ENCODE measurements at places on chromosomes 1 and 21.

GRCh38 chr1:246971090-246971721 lies 36.7 kb downstream of the ZNF695 start:
- peak; percentile 44 for DNase-seq

GRCh38 chr1:225644666-225645065 lies 8.3 kb downstream of the ENAH start:
- DNase-seq: no peak

GRCh38 chr1:205878026-205878425 lies 28.1 kb upstream of the PM20D1 start:
- no peak for DNase-seq

DNA sequence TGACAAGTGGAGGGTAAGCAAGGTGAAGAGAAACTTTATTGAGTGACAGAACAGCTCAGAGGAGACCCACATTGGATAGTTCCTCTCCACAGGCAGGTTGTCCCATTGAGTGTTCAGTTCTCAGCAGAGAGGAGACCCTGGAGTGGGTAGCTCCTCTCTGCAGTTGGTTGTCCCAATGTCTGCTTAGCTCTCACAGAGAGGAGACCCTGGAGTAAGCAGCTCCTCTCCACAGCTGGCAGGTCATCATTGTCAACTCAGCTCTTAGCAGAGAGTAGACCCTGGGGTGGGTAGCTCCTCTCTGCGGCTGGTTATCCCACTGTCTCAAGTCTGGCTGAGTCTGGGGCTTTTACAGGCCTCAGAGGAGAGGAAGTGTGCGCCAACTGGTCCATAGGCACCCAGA lies 6.0 kb upstream of the CHD1L start:
- DNase-seq: no peak

DNA sequence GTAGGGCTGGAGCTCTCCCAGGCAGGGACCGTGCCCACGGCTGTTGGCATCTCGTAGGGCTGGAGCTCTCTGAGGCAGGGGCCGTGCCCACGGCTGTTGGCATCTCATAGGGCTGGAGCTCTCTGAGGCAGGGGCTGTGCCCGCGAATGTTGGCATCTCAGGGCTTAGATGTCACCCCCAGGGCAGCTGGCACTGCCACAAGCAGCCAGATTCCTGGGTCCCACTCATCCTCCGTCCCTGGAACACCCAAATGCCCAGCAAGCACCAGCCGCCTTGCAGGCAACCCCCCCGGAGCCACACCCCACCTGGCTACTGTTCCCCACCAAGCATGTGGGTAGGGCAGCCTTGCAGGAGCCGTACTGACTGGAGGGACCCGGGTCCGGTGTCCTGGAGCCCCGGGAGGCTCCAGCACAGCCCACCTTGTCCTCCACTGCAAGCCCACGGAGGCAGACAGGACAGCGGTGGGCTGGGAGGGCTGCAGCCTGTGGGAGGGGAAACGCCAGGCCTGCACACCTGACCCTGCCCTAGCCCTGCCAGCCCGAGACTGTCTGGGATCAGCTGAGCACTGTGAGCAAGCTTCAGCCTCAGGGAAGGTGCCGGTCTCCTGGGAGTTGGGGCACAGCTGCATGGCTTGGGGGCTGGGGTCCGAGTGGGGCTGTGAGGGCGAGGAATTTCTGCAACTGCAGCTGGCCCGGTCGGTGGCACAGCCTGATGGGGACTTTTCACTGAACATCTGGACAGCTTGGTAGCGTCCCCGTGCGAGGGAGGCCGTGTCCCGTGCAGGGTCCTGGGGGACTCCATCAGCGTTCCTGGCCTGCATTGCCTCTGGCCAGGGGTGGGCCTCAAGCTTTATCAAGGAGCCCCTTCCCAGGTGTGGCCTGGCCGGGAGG lies 53.6 kb downstream of the COL18A1 start:
- peak; percentile 32 for DNase-seq

- DNase-seq: no peak
These were observed 15.3 kb downstream of the CD55 start for GRCh38 chr1:207336559-207337467.

DNA sequence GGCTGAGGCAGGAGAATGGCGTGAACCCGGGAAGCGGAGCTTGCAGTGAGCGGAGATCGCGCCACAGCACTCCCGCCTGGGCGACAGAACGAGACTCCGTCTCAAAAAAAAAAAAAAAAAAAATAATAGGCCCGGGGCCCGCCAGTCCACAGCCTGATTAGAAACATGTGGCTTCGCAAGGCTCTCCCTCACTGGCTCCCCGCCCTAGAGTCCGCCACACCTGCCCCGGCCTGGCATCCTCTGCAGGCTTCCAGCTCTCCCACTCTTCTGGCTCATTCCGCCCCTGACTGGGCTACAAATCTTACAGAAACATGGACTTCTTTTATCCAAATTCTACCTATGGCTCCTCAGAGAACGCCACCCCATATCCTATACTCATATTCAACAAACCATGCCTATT lies 32.4 kb downstream of the PGBD5 start:
- no peak for DNase-seq

GRCh38 chr1:177278626-177279390 lies 108.0 kb downstream of the BRINP2 start:
- DNase-seq: no peak

DNA sequence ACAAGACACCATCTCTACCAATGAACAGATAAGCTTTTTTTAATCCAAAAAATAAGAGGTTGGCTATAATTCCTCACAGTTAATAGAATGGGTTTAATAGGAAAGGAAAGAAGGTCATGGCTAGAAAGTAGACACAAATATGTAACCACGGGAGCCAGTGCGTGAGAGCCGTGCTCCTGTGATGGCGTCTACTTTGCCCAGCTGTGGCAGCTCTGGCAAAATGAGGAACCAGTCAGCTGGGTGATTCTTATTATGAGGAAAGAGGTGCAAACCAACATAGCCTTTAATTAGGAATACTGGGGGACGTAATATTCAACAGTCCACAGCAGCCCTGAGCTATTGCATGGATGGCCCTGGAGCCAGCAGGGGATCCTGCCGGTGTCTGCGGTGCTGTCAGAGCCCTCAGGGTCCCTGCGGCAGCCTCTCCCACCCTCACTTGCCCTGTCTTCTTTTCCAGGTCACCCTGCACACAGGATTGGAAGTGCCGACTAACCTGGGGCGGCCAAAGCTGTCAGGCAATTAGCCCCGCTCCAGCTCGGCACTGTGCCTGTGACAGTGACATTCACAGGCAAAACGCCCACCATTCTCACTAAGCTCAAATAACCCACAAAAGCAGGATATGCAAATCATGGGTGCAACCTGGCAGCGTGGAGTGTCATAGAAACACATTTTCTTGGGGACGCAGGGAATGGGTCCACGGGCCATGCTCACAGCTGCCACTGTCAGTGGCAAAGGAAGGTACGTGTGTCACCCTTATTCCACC lies 25.9 kb upstream of the GNPAT start:
- DNase-seq: no peak

GRCh38 chr1:28580722-28581530 lies 11.1 kb upstream of the RAB42 start:
- DNase-seq: peak; percentile 48

GRCh38 chr1:32773764-32774463 lies 43.2 kb downstream of the YARS1 start:
- DNase-seq: no peak

GRCh38 chr1:194184425-194184824 lies 998.0 kb upstream of the B3GALT2 start:
- no peak for DNase-seq

DNA sequence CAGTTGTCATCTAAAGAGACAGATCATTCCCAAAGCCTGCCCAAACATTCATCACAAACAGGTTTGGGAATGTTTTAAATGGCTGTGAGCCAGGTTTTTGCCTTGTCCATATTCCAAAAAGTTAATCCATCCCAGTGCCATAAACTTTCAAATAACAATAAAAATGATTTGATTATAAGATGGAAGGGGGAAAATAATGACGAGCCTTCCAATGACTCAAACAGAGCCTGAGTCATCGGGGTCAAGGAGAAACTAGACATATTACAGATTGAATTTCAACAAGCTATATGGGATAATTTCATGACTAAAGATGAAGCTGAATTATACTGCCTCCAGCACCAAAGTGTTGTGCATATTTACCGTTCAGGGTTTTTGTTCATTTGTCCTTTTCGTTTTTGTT lies 195.8 kb upstream of the PKN2 start:
- no peak for DNase-seq

DNA sequence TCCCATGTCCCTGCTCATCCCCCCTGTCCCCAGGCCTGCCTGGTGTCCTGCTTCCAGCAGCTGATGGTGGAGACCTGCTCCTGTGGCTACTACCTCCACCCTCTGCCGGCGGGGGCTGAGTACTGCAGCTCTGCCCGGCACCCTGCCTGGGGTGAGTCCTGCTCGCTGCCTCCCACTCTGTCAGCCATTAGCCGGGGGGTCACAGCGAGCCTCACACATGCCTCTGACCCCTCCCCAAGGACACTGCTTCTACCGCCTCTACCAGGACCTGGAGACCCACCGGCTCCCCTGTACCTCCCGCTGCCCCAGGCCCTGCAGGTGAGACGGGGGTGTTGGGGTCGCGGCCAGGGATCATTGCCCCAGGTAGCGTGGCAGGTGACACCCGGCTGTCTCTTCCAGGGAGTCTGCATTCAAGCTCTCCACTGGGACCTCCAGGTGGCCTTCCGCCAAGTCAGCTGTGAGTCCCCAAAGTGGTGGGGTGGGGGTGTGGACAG lies 10.0 kb downstream of the SCNN1D start:
- peak; percentile 91 for DNase-seq

GRCh38 chr1:97202481-97203380 lies 481.1 kb downstream of the PTBP2 start:
- peak; percentile 16 for DNase-seq

GRCh38 chr1:241265428-241265827 lies 91.6 kb downstream of the RGS7 start:
- DNase-seq: no peak

DNA sequence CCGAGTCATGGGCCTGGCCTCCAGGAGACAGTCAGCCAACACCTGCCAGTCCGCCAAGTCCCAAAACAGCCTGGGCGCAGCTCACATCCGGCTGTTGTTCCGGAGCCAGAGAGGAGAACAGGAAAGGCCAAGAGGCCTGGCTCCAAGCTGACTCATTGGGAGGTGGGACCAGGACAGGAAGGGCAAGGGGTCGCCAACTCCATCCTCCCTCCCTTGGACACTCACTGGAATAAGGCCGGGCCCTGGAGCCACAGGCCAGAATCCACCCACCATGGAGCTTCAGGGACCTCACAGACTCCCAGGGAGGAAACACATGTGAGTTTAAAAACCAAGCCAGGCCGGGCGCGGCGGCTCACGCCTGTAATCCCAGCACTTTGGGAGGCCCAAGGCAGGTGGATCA lies 25.1 kb upstream of the CLIC4 start:
- DNase-seq: no peak

DNA sequence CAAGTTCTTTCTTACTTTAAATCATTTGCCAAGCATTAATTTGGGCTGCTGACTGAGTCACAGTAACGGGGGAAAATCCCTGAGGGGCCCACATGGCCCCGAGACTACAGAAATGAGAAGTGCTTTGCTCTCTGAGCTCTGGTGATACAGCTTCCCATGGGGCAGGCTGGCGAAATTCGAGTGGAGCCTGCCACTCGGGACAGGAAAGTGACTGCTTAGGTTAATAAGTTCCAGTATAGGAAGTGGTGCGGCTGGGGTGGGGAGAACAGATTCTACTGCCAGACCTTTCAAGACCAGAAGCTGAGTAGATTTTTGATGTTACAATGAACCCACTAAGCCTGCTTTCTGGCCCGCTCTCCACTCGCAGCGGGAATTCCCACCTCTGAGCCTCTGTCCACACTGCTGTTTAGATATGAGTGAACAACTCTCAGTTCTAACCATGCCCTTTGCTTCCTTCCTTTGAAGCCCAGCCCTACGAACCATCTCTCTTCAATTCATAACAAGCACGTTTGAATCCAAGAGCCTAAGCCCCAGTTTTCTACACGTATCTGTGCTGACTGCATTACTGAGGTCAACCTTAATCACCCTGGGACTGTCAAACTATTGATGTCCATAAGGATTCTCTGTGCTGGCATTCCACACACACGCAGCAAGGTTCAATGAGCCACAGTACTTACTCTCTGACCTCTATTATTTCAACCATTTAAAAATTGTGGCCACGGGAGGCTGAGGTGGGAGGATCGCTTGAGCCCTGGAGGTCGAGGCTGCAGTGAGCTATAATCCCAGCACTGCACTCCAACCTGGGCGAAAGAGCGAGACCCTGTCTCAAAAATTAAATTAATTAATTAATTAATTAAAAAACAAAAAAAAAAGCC lies 9.6 kb downstream of the ZBTB17 start:
- no peak for DNase-seq

GRCh38 chr1:14778541-14778897 lies 180.0 kb downstream of the KAZN start:
- DNase-seq: no peak

- no peak for DNase-seq
These were observed 448.6 kb downstream of the KIF26B start for GRCh38 chr1:245603311-245603865.

GRCh38 chr1:8213676-8214075 lies 104.2 kb upstream of the SLC45A1 start:
- no peak for DNase-seq

- DNase-seq: no peak
These were observed 700 bp upstream of the KMO start for GRCh38 chr1:241531195-241532161.

DNA sequence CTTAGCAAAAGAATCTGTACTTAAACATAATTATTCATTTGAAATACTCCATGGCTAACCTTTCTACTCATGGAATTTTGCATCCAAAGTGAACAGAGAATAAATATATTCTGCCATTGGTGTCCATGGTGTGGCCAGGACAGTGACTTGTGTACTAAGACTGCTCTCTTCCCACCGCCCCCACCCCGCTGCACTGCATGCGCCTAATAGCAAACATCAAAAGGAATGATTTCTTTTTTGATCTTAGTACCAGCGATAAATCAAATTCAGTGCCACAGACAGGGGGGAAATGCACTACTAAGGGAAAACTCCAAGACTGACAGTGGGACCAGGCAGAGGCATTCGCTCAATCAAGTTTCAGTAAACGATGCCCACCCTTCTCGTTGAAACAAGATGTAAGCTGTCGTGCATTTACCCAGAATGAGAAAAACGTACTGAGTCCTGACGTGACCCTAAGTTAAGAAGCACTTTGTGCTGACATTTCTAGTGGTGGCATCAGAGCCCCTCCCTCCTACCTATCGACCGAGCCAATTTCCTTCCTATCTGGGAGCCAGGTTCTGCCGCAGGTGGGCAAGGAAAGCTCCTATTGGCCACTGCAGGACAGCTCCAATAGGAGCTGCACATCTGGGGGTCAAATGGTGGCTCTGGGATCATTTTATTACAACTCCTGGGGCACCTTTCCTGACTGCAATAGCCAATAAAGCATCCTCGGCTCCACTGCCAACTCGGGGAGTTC lies 12.5 kb downstream of the ESRRG start:
- DNase-seq: no peak

DNA sequence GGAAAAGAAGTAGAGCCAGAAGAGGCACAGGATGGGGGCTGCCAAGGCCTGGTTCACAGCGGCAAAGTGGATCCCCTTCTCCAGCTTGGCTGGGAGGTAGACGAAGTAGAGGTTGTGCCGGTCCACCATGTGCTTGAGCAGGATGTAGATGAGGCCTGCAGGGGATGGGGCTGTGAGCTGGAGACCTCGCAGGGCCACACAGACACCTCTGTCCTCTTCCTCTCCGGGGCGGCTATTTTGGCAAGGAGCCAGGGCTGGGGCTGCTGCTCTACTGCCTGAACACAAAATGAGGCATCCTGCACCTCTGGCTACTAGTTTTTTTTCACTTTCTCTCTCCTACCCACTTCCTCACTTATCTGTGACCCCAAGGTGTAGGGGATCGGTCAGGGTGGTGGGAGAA lies 32.3 kb downstream of the TMEM63A start:
- DNase-seq: no peak

GRCh38 chr1:50603274-50604271 lies 180.3 kb upstream of the DMRTA2 start:
- no peak for DNase-seq

Measured in glutamatergic neuron (in vitro differentiated cells).